ENCODE measurements at places on chromosomes 2 and 18. TPM values are rescaled to one million over a fixed set of nuclear protein-coding genes. Genes with fewer than 3 reads are reported as not detected.
A peak's percentile ranks its signal among the peaks of the same experiment; 100 is the strongest.

The XDH gene
- 0.63 TPM for total RNA-seq

DNA sequence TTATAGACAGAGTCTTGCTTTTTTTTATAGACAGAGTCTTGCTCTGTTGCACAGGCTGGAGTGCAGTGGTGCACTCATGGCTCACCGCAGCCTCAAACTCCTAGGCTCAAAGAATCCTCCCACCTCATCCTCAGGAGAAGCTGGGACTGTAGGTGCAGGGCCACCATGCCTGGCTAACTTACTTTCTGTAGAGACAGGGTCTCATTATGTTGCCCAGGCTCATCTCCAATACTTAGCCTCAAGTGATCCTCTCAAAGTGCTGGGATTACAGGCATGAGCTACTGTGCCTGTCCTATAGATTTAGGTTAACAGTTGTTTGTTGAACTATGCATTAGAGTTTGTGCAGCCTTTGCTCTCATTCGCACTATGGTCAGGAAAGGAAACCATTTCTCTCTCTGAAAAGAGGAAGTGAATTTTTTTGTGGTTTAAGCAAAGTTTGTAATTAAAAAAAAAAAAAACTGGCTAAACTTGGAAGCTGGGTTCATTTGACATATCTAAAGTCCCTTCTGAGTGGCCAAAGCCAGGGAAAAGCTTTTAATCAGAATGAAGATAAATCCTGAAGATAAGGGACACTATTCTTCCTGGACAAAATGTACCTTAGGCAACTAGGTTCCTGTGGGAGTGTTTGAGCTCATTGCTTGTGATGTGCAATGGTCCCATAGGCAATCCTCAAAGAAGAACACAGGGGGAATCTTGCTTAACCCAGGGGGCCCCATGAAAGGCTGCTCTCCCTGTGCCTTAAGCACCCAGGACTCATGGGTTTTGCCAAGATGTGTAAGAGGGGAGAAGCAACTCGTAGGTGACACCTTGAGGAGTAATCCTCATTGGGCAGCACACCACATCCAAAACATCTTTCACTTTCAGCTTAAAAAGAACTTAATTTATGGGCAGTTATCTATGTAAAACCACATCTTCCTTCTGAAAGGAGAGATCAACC is 201.7 kb downstream of the MREG start:
- no peak overlapping the region for H3K4me3 ChIP-seq
- peak overlapping the region; percentile 62 for H3K27ac ChIP-seq
- H3K4me1 ChIP-seq, result peaks cover 17% of the 10 kb centered on the region
- peaks cover 2% of the 10 kb centered on the region for H3K27me3 ChIP-seq
- DNase-seq, result no peak

GRCh38 chr2:74374509-74375205 is 5.5 kb downstream of the DCTN1 start:
- H3K4me1 ChIP-seq, result peaks cover 11% of the 10 kb centered on the region
- no peak overlapping the region for H3K27ac ChIP-seq
- H3K4me3 ChIP-seq, result no peak overlapping the region
- DNase-seq, result no peak
- H3K36me3 ChIP-seq, result peaks cover 28% of the 10 kb centered on the region

DNA sequence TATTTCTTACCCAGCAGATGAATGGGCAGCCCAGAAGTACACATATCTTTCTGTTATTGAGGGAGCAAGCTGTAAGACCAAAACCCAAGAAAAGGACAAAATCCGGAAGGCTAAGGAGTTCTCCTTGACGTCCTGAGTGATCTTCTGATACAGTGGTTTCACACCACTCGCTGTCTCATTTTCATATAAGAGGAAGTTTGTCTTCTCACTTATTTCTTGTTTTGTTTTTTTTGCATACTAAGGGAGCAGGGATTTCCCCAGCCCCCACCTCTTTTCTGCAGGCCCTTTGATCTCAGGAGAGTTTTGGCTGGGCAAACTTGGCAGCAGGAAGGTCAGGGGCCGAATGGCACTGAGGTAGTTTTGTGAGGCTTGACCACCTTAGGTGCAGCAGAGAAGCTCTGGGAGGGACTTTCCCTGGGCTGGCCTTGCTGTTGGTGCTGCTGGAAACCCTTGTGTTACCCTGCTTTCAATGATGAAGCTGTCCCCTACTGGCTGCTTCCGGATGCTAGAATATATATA is 13.3 kb downstream of the CHRNA1 start:
- no peaks in the 10 kb centered on the region for H3K36me3 ChIP-seq
- H3K27ac ChIP-seq, result peak overlapping the region; percentile 64
- peaks cover 47% of the 10 kb centered on the region for H3K4me1 ChIP-seq
- H3K27me3 ChIP-seq, result peaks cover 20% of the 10 kb centered on the region

GRCh38 chr2:55159037-55159651 is 72.9 kb downstream of the CLHC1 start:
- H3K4me1 ChIP-seq, result peaks cover 7% of the 10 kb centered on the region
- DNase-seq, result no peak
- H3K36me3 ChIP-seq, result no peaks in the 10 kb centered on the region
- no peak overlapping the region for H3K4me3 ChIP-seq

DNA sequence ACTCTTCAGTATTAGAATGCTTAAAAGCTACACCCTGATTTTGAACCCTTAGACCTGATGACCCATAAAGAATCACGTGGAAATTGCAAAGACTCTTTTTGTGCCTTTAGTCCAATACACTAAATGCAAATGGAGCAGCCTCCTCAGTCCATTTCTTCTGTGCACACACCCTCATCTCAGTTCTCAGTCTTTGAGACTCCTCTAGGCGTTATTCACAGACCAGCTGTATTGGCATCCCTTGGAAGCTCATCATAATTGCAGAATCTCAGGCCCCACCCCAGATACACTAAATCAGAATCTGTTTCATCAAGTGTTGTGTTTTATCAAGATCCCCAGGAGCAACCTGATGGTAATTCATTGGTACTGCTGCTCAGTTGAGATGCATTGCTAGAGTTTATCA is 335.0 kb upstream of the ATP5MC3 start:
- no peaks in the 10 kb centered on the region for H3K36me3 ChIP-seq
- DNase-seq, result no peak
- no peak overlapping the region for H3K27ac ChIP-seq
- H3K27me3 ChIP-seq, result no peaks in the 10 kb centered on the region
- H3K4me1 ChIP-seq, result no peaks in the 10 kb centered on the region

DNA sequence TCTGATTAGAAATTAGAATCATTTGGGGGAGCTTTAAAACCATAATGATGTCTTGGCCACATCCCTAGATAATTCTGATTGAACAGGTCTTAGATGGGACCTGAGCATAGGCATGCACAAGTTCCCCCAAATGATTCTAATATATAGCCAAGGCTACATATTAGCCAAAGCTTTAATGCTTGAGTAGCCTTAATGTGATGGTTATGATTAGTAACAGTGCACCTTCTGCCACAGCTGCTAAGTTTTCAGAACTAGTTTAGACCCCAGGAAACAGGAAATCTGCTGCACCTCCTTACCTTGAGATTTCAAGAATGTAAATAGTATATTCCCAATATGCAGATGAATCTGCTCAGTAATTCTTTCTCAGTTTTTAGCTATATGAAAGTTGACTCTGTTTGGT is 119.8 kb downstream of the PTPN4 start:
- H3K36me3 ChIP-seq, result peaks cover 4% of the 10 kb centered on the region
- no peak overlapping the region for H3K27ac ChIP-seq
- H3K4me1 ChIP-seq, result no peaks in the 10 kb centered on the region
- no peak overlapping the region for H3K4me3 ChIP-seq

DNA sequence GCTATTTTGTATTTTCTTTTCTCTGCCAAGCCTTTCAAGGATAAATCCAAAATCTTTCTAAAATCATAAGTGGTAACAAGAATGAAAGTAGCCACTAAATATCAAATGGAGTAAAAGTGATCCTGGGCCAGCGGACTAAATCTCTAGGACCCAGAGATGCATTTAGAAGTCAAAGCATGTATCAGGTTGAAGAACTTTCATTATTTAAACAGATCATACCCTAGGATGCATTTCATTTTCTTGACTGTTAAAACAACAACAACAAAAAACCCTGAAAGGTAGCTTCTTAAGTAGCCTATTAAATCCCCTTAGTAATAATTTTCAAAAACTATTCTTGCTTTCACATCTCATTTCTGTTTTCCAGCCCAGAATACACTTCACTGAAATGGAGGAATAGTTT is 4.8 kb upstream of the POU3F3 start:
- no peak overlapping the region for H3K27ac ChIP-seq
- peaks cover 19% of the 10 kb centered on the region for H3K4me1 ChIP-seq
- H3K27me3 ChIP-seq, result peaks cover 91% of the 10 kb centered on the region
- no peak for DNase-seq

Measured in activated CD4-positive, alpha-beta memory T cell treated with anti-CD3 and anti-CD28 coated beads, Interleukin-2, amount 10 ng/mL, durations not matched to agents 7 days and 5 days (primary cell).